ENCODE measurements at places on chromosomes 3 and 15.

GRCh38 chr15:34436126-34436955, 1.3 kb downstream of the GOLGA8A start:
- DNase-seq, result no peak

DNA sequence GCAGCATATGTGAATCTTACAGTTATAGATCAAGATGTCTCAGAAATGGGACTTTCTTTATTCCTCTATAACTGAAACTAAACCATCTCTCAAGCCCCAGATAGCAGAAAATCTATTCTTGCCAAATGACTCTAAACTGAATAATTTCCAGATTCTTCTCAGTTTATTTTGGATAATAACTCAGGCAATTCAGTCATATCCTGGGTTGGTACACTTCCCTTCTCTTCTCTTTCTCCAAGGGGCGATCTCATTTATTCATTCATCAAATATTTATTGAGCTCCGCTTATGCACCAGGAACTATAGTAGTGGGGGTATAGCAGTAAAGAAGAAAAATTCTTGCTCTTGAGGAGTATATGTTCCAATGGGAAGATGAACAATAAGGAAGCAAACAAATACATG, 13.5 kb upstream of the PCOLCE2 start:
- no peak for DNase-seq

DNA sequence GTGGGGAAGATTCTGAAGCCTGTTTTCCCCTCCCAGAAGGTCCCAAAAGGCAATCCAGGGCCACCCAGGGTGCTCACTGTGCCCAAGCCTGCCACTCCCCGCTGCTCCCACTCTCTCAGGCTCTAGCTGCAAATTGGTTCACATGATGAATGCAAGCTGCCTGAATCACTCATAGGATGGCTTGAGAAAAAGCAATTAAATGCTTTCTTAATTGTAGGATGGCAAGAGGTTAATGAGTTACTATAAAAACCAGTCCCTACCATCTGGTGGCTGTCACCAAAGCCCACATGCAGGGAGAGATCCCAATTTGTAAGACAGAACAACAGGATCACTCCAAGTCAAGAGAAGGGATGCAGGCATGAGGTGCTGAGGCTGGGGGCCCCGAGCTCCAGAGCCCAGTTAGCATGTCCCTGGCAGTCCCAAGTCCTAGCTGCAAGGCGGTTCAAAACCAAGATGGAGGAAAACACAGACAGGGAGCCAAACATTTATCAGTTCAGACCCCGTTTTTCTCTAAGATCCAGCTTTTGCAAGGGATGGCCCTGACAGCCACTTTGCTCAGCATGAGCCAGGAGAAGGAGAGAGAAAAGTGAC, 207.1 kb downstream of the UACA start:
- no peak for DNase-seq

- no peak for DNase-seq
Observed at GRCh38 chr15:76996526-76997401, 1.8 kb downstream of the PSTPIP1 start.

DNA sequence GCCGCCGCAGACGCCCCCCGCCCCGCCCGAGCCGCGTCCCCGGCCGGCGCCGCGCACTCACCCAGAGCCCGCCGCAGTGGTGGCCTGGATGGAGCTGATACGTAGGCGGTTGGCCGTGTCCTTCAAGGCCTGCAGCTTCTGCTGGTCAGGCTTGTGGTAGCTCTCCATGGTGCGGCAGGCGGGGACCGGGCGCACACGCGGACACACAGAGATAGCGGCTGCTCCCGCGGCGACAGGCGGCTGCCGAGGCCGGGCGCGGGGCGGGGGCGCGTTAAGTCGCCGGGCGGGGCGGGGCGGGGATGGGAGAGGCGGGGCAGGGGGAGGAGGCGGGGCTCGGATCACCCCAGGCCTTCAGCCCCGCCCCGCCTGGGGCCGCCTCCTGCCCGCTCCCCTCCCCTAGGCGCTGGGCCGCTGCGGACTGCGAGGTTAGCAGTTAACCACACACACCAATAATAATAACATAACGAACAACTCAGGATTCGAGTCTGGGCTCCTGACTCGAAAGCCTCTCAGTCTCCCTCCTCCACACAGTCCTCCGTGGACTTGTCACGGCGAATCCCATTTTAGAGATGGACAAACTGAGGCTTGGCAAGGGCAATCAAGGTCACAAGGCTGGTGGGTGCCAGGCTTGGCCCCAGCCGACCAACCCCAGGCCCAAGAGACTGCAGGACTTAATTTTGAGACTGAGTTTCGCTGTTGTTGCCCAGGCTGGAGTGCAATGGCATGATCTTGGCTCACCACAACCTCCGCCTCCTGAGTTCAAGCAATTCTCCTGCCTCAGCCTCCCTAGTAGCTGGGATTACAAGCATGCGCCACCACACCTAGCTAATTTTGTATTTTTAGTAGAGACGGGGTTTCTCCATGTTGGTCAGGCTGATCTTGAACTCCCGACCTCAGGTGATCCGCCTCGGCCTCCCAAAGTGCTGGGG, at the start of gene TKT:
TKT (minus strand) TSS at position 248 of the 929 bp plus-strand sequence; CDS start at position 168, 80 bp downstream.
- DNase-seq, result peak; percentile 57

DNA sequence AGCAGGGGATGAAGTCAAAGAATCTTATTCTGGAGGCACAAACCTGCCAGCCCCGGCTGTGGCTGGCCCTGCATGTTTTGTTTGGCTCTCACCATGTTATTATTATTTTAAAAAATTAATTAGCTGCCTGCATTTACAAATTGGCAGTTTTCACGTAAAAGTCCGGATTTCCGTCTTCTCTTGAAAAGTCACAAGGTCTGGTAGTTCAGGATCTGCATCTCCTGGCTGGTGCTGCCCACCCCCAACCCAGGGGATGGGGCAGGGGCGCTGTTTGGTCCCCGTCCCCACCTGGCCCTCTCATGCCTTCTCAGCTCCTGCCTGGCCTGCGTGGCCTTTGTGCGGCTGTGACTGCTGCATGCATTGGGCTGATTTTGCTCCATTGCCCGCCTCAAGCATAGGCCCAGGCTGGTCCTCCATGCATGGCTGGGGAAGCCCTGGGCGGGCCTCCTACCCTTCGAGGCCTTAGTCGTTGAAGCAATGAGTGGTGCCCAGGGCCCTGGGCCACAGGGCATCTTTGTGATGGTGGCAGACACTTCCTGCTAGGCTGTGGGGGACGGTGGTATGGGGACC, 2.0 kb downstream of the FBLN2 start:
- no peak for DNase-seq

- DNase-seq, result no peak
Observed at GRCh38 chr3:126851382-126851781, 131.5 kb upstream of the PLXNA1 start.

DNA sequence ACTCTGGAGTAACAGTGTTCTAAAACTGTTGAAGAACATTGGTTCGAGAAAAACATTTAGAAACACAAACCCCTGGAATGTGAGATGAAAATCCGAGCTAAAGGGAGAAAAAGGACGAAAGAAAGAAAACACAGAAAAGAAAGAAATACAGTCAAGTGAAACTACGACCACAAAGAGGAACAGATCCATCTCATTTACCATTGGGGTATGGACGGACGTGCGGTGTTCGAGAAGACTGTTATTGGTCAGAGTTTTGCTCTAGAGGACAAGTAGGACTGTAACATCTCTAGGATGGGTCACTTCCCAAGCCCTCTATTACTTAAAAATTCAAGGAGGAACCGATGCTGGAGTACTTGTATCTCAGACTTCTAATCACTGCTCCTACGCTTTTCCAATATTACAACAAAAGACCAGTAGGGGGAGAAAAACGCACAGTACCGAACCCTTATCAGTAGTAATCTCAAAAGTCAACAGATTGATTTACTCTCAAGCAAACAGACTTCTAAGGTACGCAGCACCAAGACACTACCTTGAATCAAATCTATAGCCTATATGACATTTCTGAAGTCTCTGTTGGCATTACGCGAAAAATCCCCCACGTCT, 1.1 kb upstream of the PIK3CA start:
- DNase-seq, result no peak

GRCh38 chr3:100260081-100260684, 609 bp upstream of the TBC1D23 start:
- no peak for DNase-seq

DNA sequence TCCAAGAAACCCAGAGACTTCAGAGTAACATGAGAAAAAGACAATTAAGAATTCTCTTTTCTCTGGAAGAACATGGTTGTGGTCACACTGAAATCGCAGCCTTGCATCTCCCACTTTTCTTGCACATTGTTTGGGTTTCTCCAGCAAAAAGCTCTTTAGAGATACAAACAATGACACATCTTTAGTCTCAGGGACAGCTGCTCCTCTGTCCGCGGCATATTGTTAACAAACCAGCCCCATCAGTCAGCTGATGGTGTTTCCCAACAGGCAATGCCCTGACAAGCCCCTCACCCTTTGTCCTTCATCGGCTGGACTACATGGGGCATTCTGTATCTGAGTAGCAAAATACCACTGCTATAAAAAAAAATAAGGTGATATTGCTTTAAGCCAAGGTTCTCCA, 53.4 kb downstream of the UMPS start:
- DNase-seq, result no peak

- DNase-seq, result no peak
Observed at GRCh38 chr3:47652142-47652541, 73.5 kb upstream of the CSPG5 start.

DNA sequence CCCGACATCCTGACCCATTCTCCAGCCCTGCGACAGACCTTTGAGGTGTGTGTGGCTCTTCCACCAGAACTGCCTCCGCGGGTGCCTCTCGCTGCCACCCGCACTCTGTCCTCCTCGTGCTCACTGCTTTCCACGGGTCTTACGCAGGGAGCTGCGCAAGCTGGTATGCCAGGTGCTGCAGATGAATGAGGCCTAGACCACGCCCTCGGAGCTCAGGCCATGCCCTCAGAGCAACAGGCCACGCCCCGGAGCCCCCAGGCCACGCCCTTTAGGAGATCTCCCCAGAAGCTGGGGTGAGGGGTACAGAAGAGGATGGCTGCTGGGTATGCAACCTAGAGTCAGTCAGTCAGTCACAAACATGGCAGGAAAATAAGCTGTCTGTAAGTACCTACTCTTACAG, 300.3 kb downstream of the GABRG3 start:
- DNase-seq, result no peak

GRCh38 chr15:39645138-39645975, 64.5 kb downstream of the THBS1 start:
- no peak for DNase-seq

- DNase-seq, result no peak
Observed at GRCh38 chr3:159881828-159882309, 106.8 kb upstream of the IL12A start.

DNA sequence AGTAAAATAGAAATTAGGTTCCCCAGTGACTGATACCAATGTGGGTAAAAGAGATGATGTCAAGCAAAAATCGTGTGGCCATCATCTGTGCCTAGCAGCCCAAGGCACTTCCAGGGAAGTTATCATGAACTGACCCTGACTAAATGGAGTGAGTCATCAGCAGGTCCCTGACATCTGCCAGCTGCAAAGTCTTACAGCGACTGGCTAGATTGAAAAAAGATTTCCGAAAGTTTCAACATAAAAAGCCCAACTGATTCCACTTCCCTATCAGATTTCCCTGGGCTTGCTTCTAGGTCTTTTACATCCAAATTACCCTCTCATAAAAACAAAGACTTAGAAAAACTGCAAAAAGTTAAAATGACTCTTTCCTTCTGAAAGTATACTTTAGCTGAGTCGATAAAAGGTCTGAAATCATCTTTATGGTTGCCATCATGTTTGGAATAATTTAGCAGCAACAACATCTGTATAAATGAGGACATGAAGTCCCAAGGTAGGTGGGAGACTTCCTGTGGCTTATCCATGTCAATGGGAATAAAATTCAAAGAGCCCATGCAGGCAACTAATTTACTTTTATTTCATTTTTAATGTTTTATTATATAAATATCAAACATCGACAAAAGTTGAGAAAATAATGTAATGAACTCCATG, 342.8 kb downstream of the ERC2 start:
- no peak for DNase-seq

DNA sequence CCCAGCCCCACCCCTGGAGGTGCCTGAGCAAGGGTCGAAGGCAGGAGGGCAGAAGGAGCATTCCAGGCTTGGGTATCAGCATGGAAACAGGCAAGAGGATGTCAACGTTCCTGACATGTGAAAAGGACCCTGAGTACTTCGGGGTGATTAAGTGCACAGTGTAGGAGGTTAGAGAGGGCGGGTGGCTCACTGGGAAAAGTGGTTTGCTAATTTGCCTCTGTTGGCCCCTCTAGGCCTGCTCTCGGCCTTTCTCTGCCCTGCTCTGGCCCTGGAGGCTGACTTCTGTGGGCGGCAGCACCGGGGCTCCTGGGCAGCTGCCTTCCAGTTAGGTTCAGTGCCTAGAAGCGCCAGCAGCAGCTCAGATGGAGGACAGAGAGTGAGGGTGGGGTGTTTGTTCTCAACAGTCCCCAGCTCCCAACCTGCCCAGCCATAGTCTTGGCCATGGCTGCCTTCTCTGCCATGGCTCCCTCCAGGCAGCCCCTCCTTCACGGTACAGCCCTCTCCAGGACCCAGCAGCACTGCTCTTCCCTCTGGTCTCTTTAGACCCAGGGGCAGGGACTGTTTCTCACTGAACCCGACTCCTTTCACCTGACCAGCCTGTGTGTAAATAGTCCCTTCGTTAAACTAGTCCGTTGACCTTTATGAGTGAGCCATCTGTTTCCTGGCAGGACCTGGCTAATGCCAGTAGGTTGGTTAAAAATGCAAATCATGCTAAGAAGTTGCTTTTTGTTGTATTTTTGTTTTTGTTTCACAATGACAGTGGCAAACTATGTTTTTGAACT, 107.1 kb upstream of the TPM1 start:
- no peak for DNase-seq

DNA sequence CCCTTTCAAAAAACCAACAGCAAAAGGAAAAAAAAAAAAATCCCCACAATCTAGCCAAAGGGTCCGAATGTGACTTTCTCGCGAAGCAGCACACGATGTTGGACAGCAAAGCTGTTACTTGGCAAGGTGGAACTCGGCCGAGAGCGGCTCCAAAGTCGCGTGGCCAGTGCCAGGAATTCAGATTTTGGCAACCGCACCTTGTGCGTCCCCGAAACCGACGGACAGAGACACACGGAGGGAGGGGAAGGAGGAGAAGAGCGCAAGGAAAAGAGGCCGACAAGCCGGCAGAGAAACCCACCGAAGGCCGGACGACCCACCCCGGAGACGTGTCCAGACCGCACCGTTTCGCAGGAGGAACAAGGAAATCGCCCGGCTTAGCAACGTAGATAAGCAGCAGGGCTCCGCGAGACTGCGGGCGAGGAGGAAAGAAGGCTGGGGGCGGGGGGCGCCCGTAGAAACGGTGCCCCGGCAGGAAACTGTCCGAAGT, 517.3 kb downstream of the MECOM start:
- DNase-seq, result no peak

DNA sequence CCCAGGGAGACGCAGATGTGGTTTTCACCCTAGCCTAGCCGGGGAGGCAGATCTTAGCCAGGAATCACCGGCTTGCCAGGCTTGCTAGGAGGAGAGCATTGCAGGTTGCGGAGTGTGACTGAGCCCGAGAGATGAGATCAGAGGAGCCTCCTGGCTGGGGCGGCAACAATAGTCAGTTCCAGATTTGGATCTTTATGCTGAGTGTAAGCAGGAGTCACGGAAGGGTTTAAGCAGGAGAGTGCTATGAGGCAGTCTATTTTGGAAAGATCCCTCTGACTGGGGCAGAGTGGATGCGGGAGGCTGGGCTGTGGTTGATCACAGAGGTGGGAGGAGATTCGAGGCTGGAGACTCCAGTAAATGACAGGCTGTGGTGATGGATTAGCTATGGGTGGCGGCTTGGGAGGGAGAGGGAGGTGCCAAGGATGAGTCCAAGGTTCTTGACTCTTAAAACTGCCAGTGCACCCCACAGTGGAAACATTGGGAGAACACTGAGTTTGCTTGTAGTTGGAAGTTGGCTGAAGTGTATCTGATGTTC, 10.4 kb upstream of the BAHD1 start:
- DNase-seq, result no peak

GRCh38 chr15:65409036-65409631, 13.6 kb downstream of the IGDCC4 start:
- DNase-seq, result no peak

GRCh38 chr15:72068856-72069255, 49.1 kb downstream of the MYO9A start:
- no peak for DNase-seq
